ENCODE measurements at places on chromosomes 6 and 20. TPM values are rescaled to one million over a fixed set of nuclear protein-coding genes. Genes with fewer than 3 reads are reported as not detected.

- H3K27me3 ChIP-seq, result no peaks in the 10 kb centered on the region
- DNase-seq, result no peak
- no peaks in the 10 kb centered on the region for H3K36me3 ChIP-seq
- no peaks in the 10 kb centered on the region for H3K4me1 ChIP-seq
- no peak overlapping the region for H3K4me3 ChIP-seq
These were observed 150.8 kb downstream of the EDN1 start for GRCh38 chr6:12440981-12441380.

DNA sequence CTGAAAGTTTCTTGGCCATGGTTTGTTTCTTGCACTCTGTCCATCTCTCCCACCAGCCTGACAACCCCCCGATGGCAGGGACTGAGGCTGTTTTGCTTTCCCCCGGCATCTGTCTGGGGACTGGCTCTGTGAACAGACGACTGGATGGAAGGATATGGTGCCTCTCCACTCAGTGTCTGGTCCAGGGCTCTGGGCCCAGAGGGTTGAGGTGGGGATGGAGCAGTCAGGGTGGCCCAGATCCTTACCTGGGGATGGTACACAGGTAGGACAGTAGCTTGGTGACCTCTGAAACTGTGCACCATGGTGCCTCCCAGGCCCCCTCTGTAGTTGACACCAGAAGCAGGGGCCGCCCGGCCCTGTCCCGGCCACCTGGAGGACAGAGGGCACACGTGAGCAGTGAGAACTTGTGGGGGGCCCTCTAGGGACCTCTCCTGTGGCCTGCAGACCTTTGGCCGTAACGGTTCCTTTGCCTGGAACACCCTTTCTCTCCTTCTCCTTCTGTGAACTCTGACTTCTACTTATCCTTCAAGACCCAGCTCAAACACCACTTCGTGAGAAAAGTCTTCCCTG, 29.5 kb downstream of the KIAA1755 start:
- H3K4me3 ChIP-seq, result no peak overlapping the region
- no peak overlapping the region for H3K27ac ChIP-seq
- DNase-seq, result no peak
- H3K4me1 ChIP-seq, result no peaks in the 10 kb centered on the region
- H3K27me3 ChIP-seq, result no peaks in the 10 kb centered on the region
- no peaks in the 10 kb centered on the region for H3K36me3 ChIP-seq

DNA sequence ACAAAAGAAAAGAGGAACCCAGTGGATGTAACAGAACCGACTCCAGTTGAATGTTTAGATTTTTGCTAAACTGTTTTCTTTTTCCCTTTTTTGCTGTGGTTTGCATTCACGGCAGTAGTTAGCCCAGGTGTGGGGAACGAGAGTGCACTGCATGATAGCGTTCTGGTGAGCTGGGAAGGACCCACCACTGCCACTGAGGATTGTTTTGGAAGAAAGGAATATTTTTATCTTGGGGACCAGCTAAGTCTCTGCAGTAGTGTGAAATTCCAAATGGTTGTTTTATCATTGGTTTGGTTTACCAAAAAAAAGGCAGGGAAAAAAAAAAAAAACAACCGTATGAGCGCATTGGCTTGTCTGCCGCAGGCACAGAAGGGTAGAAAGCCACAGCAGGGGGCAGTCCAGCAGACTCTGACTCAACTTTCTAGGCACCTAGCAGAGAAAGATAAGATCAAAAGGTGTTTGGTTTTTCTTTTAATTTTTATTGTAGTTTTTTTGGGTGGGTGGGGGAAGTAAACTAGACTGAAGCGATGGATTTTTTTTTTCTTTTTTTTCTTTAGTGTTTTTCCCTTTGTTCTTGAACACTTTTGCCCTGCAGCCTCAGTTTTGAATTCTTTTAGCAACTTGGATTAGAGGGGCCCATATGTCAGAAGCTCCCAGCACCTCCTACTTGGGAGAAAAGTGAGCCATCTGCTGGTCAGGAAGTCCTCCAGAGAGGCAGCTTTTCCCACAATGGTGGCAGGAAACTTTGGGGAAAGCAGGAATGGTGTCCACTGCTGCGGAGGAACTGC, 13.5 kb upstream of the RAB5IF start:
- no peaks in the 10 kb centered on the region for H3K27me3 ChIP-seq
- H3K27ac ChIP-seq, result no peak overlapping the region
- no peak for DNase-seq
- no peaks in the 10 kb centered on the region for H3K4me1 ChIP-seq

GRCh38 chr6:125789576-125790357, 993 bp upstream of the NCOA7 start:
- H3K36me3 ChIP-seq, result no peaks in the 10 kb centered on the region
- peak overlapping the region; percentile 76 for H3K4me3 ChIP-seq
- H3K27ac ChIP-seq, result peak overlapping the region; percentile 99
- H3K4me1 ChIP-seq, result peaks cover 6% of the 10 kb centered on the region
- DNase-seq, result no peak

DNA sequence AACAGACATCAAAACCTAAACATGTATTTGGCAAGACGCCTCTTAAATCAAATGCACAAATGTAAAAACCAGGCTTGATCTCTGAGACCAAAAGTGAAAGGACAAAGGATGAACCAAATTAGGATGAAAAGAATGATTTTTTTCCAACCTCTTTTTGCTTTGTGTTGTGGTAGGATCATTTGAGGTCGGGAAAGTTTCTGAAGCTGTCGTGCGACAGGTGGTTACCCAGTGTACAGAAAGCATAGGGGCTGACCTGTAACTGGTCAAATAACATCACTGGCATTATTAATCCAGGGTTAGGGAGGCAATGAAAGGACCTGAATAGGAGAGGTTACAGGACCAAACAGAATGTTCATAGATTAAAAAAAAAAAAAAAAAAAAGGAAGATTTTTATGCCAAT, 18.1 kb upstream of the NOL7 start:
- H3K36me3 ChIP-seq, result peaks cover 3% of the 10 kb centered on the region
- H3K27ac ChIP-seq, result no peak overlapping the region
- DNase-seq, result no peak
- no peaks in the 10 kb centered on the region for H3K4me1 ChIP-seq
- no peak overlapping the region for H3K4me3 ChIP-seq

DNA sequence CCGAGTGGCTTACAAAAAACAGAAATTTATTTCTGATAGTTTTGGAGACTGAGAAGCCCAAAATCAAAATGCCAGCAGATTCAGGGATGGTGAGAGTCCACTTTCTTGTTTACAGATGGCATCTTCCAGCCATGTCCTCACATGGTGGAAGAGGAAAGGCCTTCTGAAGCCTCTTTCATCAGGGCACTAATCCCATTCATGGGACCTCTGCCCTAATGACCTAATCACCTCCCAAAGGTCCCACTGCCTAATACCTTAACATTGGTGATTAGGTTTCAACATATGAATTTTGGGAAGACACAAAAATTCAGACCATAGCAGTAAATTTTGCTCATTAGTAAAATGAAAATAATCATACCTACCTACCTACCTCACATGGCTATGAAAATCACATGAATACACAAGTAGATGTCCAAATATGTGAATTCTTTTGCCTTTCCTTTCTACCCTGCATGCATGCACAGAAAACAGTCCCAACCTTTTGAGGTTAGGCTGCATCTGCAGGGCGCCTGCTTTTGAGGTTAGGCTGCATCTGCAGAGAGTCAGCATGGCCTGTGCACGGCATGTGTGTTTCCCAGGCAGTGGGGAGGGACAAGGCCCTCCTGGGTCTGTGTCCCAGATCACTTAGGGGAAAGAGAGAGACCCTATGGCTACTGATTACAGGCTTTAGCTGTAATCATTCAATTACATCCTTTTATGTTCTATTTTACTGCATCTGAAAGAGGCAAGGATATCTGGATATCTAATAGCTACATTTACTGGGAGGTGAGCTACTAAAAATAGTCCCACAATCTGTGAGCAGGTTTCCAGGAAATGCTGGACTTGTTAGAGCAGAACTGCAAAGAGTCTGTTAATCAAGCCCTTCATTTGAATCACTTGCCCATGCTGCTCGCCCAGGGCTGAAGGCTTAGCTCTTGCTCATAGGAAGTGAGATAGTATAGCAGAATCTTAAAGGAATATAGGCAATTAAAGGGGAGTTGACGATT, 497.7 kb upstream of the MARCKS start:
- no peaks in the 10 kb centered on the region for H3K27me3 ChIP-seq
- no peaks in the 10 kb centered on the region for H3K4me1 ChIP-seq
- no peaks in the 10 kb centered on the region for H3K36me3 ChIP-seq
- H3K27ac ChIP-seq, result no peak overlapping the region
- no peak overlapping the region for H3K4me3 ChIP-seq
- DNase-seq, result no peak

DNA sequence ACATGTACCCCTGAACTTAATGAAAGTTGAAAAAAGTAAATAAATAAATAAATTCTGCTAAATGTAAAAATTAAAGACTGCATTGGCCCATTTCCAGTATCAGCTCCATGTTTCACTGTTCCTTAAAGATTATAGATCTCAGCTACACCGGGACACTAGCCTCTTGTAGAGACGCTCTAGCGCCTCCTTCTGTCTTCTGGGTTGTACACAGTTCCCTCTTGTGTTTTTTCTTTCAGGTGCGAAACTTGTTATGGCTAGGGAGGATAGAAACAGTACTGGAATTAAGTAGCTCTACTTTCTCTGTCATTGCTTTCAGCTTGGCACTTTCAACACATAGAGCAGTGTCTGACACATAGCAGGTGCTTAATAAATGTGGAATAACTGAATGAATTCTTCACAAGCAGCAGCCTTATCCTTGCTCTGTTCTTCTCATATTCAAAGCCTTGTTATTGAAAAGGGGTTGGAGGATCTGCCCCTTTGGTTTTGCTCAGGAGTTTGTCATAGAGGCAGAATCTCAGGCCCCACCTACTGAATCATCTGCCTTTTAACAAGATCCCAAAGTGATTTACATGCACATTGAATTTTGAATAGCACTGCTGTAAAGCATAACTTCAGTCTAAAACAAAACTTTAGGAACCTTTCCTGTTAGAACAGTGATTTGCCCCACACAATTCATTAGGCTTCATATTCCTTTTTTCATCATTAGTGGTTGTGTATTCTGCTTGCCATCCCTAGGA, 92.3 kb downstream of the FIG4 start:
- H3K36me3 ChIP-seq, result no peaks in the 10 kb centered on the region
- no peak for DNase-seq
- no peaks in the 10 kb centered on the region for H3K27me3 ChIP-seq
- no peaks in the 10 kb centered on the region for H3K4me1 ChIP-seq
- H3K27ac ChIP-seq, result no peak overlapping the region
- H3K4me3 ChIP-seq, result no peak overlapping the region

GRCh38 chr6:165782812-165783211, 119.8 kb upstream of the PDE10A start:
- DNase-seq, result no peak
- H3K27me3 ChIP-seq, result no peaks in the 10 kb centered on the region
- H3K4me1 ChIP-seq, result no peaks in the 10 kb centered on the region
- no peaks in the 10 kb centered on the region for H3K36me3 ChIP-seq

GRCh38 chr6:41663568-41663967, 25.3 kb downstream of the MDFI start:
- no peaks in the 10 kb centered on the region for H3K27me3 ChIP-seq
- H3K27ac ChIP-seq, result no peak overlapping the region
- H3K4me1 ChIP-seq, result no peaks in the 10 kb centered on the region
- no peak for DNase-seq
- no peak overlapping the region for H3K4me3 ChIP-seq
- no peaks in the 10 kb centered on the region for H3K36me3 ChIP-seq

DNA sequence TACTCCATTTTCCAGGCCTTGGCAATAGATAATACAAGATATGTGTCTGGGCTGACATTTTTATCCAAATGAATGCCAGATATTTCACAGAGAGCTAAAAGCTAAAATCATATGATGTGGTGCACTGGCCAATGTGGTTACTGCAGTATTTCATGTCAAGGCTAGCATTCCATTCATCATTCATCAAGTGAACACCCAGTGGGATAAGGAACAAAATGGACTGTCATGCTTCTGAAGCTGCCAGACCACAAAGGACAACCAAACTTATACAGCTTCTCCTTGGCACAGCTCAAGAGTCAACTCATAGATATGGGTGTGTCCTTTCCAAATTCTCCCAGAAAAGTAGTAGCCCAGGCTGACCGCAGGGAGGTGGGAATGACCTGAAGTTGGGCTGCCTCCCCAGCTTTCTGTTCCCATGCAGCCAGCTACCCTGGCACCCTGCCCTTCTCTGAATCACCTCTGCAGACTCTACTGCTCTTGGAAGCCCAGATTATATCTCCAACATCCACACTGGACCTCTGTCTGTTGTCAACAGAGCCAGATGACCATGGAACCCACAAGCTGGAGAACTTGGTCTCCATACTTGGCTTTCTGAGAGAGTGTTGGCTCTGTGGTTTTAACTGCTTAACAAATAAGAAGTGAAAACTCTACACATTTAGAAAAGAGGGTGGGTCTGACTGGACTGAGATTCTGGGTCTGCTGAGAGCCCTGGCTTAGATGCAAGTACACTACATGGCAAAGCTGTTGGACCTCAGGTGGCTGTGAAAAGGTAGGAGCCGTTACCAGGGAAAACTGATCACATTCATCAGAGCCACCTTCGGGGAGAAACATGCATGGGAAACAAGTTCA, 122.8 kb downstream of the ALDH8A1 start:
- no peaks in the 10 kb centered on the region for H3K27me3 ChIP-seq
- H3K36me3 ChIP-seq, result no peaks in the 10 kb centered on the region
- no peak overlapping the region for H3K4me3 ChIP-seq
- peak overlapping the region; percentile 66 for H3K27ac ChIP-seq
- no peaks in the 10 kb centered on the region for H3K4me1 ChIP-seq

- H3K4me1 ChIP-seq, result no peaks in the 10 kb centered on the region
- H3K36me3 ChIP-seq, result peaks cover 5% of the 10 kb centered on the region
- no peak for DNase-seq
- no peak overlapping the region for H3K27ac ChIP-seq
These were observed 13.5 kb downstream of the EYA4 start for GRCh38 chr6:133254552-133255228.

DNA sequence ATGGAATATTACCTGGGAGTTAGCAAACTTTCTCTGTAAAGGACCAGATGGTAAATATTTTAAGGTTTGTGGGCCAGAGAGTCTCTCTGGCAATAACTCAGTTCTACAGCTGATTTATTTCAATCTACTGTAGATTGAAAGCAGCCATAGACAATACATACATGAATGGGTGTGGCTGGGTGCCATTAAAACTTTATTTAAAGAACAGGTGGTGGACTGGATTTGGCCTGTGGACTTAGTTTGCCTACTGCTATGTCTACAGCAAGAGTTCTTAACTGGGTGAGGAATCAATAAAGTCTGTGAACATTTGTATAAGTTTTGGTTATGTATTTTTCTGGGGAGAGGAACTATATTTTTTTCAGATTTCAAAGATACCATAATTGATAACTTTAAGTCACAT, 55.1 kb downstream of the SLC22A2 start:
- H3K27ac ChIP-seq, result no peak overlapping the region
- no peaks in the 10 kb centered on the region for H3K27me3 ChIP-seq
- DNase-seq, result no peak
- no peak overlapping the region for H3K4me3 ChIP-seq
- no peaks in the 10 kb centered on the region for H3K4me1 ChIP-seq
- no peaks in the 10 kb centered on the region for H3K36me3 ChIP-seq

GRCh38 chr6:129908356-129908755, 47.2 kb upstream of the TMEM244 start:
- no peak overlapping the region for H3K27ac ChIP-seq
- no peaks in the 10 kb centered on the region for H3K4me1 ChIP-seq
- no peak for DNase-seq
- no peaks in the 10 kb centered on the region for H3K27me3 ChIP-seq

GRCh38 chr6:101853231-101854085, 459.9 kb downstream of the GRIK2 start:
- DNase-seq, result no peak
- H3K27me3 ChIP-seq, result no peaks in the 10 kb centered on the region
- no peaks in the 10 kb centered on the region for H3K4me1 ChIP-seq
- no peak overlapping the region for H3K4me3 ChIP-seq

GRIK2 gene
- total RNA-seq, result 3.7 TPM

SLC13A3 gene
- total RNA-seq, result 2.9 TPM

MOG gene
- not detected for total RNA-seq

COL12A1 gene
- total RNA-seq, result 90.9 TPM

PCK1 gene
- 252 TPM for total RNA-seq

PHACTR3 gene
- 0.16 TPM for total RNA-seq

AVP gene
- total RNA-seq, result not detected

SNRPB gene
- total RNA-seq, result 207 TPM

SSTR4 gene
- total RNA-seq, result not detected
